ENCODE measurements at places on chromosomes 2 and 18.

DNA sequence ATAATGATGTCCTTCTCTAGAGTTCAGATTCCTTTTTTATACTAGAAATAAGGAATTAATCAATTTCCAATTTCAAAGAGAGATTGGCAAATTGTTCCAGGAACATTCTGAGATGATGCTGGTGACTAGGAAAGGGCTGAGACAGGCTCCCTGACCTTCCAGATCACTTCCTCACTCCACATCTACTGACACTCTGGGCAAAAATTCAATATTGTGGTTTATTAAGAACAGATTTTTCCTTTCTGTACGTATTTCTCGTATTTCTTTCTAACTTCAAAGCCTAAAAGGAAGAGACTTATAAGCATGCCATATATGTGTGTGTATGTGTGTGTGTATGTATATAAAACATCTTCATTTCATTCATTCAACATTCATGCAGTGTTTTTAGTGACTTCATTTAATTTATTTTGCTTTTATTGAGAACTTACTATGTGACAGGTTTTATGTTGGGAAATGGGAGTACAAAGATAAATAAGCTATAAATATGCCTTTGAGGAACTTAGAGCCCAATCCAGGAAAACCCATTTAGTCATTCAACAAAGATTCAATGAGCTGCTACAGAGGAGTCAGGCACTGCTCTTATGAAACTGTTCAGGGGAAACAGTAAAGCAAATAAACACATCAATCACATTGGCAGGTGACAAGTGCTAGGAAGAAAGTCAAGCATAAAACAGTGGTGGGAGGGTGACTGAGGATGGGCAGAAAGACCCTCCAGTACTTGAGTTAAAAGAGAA, 137.9 kb downstream of the RDH14 start:
- DNase-seq: no peak

GRCh38 chr2:26674002-26674751, 18.3 kb upstream of the KCNK3 start:
- no peak for DNase-seq

- no peak for DNase-seq
These were observed 86.6 kb downstream of the HNRNPLL start for GRCh38 chr2:38516122-38516521.

DNA sequence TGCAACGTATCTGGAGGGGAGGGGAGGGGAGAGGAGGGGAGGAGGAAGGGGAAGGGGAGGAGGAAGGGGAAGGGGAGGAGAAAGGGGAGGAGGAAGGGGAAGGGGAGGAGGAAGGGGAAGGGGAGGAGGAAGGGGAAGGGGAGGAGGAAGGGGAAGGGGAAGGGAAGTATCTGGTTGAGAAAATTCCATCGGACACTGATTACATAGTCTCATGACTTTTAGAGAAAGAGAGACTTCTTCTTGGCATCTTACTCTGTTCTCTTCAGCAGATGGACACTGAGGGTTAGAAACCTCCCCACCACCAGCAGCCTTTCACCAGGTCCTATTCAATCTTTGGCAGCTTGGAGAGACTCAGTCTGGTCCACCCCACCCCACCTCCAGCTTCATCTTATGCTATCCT, 296.3 kb downstream of the TNS1 start:
- DNase-seq: no peak

GRCh38 chr2:161307676-161308075, 549 bp upstream of the PSMD14 start:
- DNase-seq: no peak

DNA sequence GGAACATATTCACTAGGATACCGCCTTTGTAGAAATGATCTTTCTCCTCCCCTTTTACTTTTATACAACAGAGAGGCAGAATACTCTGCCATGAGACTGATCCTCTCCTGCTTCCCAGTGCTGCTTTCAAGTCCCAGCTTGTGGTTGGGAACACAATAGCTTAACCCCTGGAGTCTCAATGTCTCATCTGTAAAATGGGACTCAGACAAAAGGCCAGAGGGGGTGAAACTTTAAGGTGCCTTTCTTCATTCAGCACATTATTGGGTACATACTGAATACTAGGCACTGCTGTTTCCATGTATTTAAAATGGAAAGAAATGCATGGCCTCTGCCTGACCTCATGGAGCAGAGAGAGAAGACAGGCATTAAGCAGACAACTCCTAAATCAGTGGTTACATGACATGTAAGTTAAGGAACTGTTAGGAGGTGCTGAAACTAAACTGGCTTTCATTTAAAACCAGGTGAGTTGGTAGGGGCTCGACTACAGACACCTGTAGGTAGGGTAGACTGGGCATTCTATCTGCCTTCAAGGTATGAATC, 53.8 kb downstream of the MAP4K4 start:
- no peak for DNase-seq

DNA sequence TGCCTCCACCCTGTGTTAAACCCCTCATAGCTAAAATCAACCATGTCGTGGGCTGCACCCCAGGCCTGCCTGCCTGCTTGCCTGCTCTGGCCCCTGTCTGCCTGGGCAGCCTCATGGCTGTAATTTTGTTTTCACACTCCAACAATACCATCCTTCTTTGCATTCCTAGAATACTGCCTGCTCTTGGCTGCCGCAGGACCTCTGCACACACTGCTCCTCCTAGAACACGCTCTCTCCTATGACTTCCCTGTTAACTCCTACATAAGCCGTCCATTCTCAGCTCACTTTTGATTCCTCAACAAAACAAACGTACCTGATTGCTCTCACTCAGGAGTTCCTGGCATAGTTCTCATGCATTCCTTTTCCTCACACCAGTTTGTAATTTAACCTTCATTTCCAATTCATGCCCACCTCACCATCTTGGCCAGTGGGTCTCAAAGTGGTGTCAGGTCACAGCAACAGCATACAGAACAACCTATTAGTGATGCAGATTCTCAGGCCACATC, 2.5 kb downstream of the UXS1 start:
- no peak for DNase-seq

- DNase-seq: no peak
These were observed 21.1 kb downstream of the PPP1R1C start for GRCh38 chr2:182006595-182007341.

DNA sequence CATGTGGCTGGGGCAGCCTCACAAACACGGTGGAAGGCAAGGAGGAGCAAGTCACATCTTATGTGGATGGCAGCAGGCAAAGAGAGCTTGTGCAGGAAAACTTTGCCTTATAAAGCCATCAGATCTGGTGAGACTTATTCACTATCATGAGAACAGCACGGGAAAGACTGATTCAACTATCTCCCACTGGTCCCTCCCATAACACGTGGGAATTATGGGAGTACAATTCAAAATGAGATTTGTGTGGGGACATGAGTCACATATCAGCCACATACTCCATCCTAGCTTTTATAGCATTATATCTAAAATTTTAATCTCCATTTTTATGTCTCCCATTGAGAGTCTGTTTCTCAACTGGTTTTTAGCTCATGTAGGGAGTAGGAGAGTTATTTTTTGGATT, 45.7 kb downstream of the ICOS start:
- DNase-seq: no peak

GRCh38 chr2:20190170-20190569, 34.8 kb downstream of the SDC1 start:
- DNase-seq: no peak

GRCh38 chr2:144774809-144775208, 254.9 kb upstream of the ZEB2 start:
- no peak for DNase-seq

GRCh38 chr2:102435741-102436140, 12.8 kb downstream of the IL18RAP start:
- DNase-seq: no peak

GRCh38 chr2:200307724-200308545, 1.4 kb downstream of the SPATS2L start:
- no peak for DNase-seq

GRCh38 chr2:71602115-71602495, 148.7 kb downstream of the DYSF start:
- no peak for DNase-seq

GRCh38 chr2:155913356-155913755, 419.2 kb downstream of the NR4A2 start:
- no peak for DNase-seq

DNA sequence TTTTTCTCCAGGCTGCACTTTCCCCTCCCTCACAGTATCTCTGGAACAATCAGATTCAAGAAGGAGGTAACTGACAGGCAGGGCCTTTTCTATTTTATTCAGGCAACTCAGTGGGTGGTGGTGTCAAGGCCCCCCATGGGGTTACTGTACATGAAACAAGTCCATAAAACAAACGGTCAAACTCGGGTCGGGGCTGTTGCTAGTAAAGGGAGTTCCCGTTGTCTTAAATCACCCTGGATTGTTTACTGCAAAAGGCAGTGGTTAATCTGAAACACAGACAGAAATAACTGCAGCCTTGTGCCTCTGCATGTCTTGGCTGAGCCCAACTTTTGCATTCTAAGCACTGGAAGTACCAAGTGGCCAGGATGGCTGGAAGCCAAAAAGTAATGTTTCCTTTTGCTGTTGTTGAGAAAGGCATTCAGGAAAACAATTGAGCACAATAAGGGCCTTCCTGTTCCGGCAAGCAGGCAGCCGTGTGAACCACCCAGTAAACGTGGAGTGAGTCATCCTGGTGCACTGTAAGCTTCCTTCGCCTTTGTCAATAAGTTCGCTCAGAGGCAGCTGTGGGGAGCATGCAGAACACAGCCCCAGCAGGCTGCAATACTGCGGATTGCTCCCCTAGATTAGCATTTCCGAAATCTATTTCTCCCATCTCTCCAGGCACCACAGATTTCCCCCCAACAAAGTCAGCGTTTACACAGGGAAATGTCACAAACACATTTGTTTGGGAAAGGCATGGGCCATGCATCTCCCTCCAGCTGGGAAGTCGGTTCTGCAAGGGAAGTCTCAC, 149.6 kb downstream of the IRS1 start:
- DNase-seq: no peak

- no peak for DNase-seq
These were observed 204.5 kb downstream of the ACKR3 start for GRCh38 chr2:236774171-236774570.

- DNase-seq: peak; percentile 9
These were observed 28.4 kb upstream of the GTF2A1L start for GRCh38 chr2:48589170-48589767.

DNA sequence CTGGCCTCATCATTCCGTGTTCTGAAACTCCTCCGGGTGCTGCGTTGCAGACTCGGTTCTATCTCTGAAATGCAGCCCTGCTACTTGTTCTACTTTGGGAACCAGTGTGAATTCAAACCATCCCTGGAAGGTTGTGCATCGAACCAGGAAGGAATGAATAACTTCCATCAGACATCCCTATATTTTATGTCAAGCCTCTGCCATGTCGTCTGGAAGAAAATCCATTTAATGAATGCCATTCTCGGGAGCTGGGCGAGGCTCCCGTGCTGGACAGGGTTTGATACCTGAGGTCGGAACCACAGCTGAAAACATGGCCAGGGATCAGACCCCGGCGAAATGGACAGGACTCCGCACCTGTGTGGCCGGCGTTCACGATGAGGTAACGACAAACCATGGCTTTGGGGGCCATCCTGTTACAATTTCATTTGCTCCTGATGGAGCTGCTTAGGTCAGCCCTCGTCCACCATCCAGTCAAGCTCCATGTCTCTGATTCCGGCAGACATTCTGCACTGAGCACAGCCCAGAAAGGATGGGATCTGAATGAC, 821.6 kb downstream of the GALR1 start:
- DNase-seq: no peak

- no peak for DNase-seq
These were observed 43.0 kb upstream of the CHMP1B start for GRCh38 chr18:11808001-11808855.

- DNase-seq: no peak
These were observed 81.9 kb downstream of the DYNAP start for GRCh38 chr18:54672846-54673475.

GRCh38 chr2:236576953-236577352, 7.3 kb downstream of the ACKR3 start:
- DNase-seq: no peak
